ENCODE measurements at places on chromosomes 5 and 9. TPM values are rescaled to one million over a fixed set of nuclear protein-coding genes. Genes with fewer than 3 reads are reported as not detected.

GRCh38 chr9:87226896-87227295 lies 270.8 kb upstream of the DAPK1 start:
- H3K27ac ChIP-seq: no peak overlapping the region
- no peak for DNase-seq
- no peak overlapping the region for H3K4me3 ChIP-seq
- H3K36me3 ChIP-seq: no peaks in the 10 kb centered on the region
- H3K27me3 ChIP-seq: no peaks in the 10 kb centered on the region

DNA sequence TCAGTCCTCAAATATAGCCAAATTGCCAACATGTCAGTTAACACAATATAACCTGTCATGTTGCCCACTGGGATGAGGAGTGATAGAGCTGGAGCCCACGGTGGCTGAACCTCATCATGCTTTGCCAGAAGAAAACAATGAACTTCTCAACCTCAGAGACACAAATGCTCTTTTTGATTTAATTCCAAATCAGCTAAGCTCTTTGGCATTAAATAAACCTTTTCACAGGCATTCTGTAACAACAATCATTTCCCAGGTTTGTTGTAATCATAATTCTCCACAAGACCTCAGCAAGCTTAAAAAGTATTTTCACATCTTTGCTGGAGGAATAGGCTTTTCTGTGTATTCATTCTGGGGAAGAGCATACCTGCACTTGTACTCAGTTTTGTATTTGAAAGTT lies 830.9 kb downstream of the MAT2B start:
- no peaks in the 10 kb centered on the region for H3K4me1 ChIP-seq
- no peak for DNase-seq
- no peak overlapping the region for H3K4me3 ChIP-seq
- H3K27ac ChIP-seq: no peak overlapping the region
- no peaks in the 10 kb centered on the region for H3K36me3 ChIP-seq

- H3K27me3 ChIP-seq: no peaks in the 10 kb centered on the region
- no peak overlapping the region for H3K27ac ChIP-seq
- no peaks in the 10 kb centered on the region for H3K4me1 ChIP-seq
- H3K36me3 ChIP-seq: no peaks in the 10 kb centered on the region
- H3K4me3 ChIP-seq: no peak overlapping the region
These were observed 457.9 kb upstream of the PTGER4 start for GRCh38 chr5:40221796-40222195.

- H3K27me3 ChIP-seq: no peaks in the 10 kb centered on the region
- no peak for DNase-seq
- H3K4me3 ChIP-seq: no peak overlapping the region
- no peak overlapping the region for H3K27ac ChIP-seq
These were observed 65.9 kb downstream of the DMRTA1 start for GRCh38 chr9:22512495-22512894.

GRCh38 chr9:20331095-20331685 lies 291.1 kb downstream of the MLLT3 start:
- no peak for DNase-seq
- H3K27ac ChIP-seq: no peak overlapping the region
- H3K36me3 ChIP-seq: no peaks in the 10 kb centered on the region
- no peak overlapping the region for H3K4me3 ChIP-seq
- H3K4me1 ChIP-seq: no peaks in the 10 kb centered on the region

DNA sequence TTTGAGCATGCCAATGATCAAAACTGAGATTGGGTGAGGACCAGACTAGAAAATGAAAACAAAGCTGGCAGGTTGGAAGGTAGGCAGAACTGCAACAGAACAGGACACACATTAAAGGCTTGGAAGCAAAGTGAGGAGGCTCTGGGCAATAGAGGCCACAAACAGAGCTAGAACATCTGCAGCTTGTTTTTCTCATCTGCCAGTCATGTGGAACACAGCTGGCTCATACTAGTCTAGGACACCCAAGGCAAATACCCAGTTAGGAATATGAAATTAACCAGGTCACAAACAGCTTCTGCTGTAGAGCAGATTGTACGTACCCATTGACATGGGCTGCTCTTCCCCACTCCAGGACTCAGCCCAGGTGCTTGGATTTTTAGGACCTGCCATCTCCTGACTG lies 61.7 kb downstream of the SPEF2 start:
- H3K27ac ChIP-seq: no peak overlapping the region
- no peak overlapping the region for H3K4me3 ChIP-seq
- no peak for DNase-seq
- no peaks in the 10 kb centered on the region for H3K4me1 ChIP-seq
- no peaks in the 10 kb centered on the region for H3K36me3 ChIP-seq
- H3K27me3 ChIP-seq: no peaks in the 10 kb centered on the region

GRCh38 chr5:65359981-65360380 lies 121.7 kb downstream of the ADAMTS6 start:
- no peaks in the 10 kb centered on the region for H3K36me3 ChIP-seq
- H3K4me1 ChIP-seq: peaks cover 4% of the 10 kb centered on the region
- no peak for DNase-seq
- no peak overlapping the region for H3K27ac ChIP-seq
- no peak overlapping the region for H3K4me3 ChIP-seq
- H3K27me3 ChIP-seq: no peaks in the 10 kb centered on the region

GRCh38 chr5:117457656-117458055 lies 883.0 kb upstream of the SEMA6A start:
- no peak overlapping the region for H3K27ac ChIP-seq
- no peak for DNase-seq
- no peaks in the 10 kb centered on the region for H3K27me3 ChIP-seq
- no peaks in the 10 kb centered on the region for H3K36me3 ChIP-seq
- no peak overlapping the region for H3K4me3 ChIP-seq

DNA sequence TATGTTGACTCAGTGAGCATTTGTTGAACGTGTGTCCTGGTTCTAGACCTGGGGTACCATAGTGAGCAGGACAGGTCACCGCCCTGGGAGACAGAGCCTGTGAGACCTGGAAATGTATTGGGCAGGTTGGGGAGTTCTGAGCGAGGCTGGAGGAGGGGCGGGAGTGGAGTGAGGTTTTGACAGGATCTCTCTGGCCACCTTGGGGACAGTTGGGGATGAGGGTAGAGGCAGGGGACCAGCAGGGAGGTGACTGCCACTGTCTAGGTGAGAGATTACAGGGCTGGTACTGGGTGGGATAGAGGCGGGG lies 7.4 kb downstream of the WNK2 start:
- no peaks in the 10 kb centered on the region for H3K36me3 ChIP-seq
- DNase-seq: no peak
- H3K27me3 ChIP-seq: no peaks in the 10 kb centered on the region
- no peak overlapping the region for H3K4me3 ChIP-seq
- H3K27ac ChIP-seq: no peak overlapping the region
- peaks cover 62% of the 10 kb centered on the region for H3K4me1 ChIP-seq

GRCh38 chr5:130762031-130762430 lies 403.0 kb downstream of the HINT1 start:
- no peaks in the 10 kb centered on the region for H3K36me3 ChIP-seq
- H3K4me1 ChIP-seq: no peaks in the 10 kb centered on the region
- no peak for DNase-seq
- no peaks in the 10 kb centered on the region for H3K27me3 ChIP-seq
- H3K27ac ChIP-seq: no peak overlapping the region
- H3K4me3 ChIP-seq: no peak overlapping the region

DNA sequence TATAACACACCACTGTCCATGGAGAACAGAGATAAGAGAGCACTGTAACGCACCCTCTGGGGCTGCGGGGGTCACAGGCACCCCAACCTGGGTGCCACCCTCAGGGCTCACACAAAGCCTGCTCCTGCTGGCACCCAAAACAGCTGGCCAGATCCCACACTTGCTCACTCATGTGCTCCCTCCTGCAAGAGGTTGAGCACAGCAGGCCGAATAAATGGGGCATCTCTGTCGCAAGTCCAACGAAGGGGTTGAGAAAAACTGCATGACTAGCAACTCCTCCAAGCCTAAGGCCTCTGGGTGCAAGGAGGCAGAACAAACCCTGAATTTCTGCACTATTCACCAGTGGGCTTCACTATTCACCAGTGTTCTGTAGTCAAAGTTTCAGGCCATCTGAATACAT lies 80.3 kb downstream of the SECISBP2 start:
- H3K4me1 ChIP-seq: no peaks in the 10 kb centered on the region
- no peaks in the 10 kb centered on the region for H3K27me3 ChIP-seq
- H3K36me3 ChIP-seq: peaks cover 5% of the 10 kb centered on the region

DNA sequence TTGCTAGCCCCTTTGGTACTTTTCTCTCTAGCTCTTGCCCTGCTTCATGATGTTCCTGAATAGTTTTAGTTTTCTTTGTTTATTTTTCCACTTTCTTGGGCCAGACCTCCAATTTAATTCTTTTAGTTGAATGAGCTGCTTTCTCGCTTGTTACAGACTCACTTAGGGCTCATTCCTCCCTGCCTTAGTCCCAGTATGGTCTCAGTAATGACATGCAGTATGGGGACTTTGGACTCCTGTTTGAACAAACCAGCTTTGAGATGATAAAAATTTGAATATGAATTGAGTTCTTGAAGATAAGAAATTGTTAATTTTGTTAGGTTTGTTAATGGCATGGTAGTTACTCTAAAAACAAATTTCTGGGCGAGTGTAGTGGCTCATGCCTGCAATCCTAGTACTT lies 284.8 kb upstream of the DMRT1 start:
- no peaks in the 10 kb centered on the region for H3K27me3 ChIP-seq
- no peak overlapping the region for H3K27ac ChIP-seq
- DNase-seq: no peak

Gene DOLPP1
- total RNA-seq: 15.7 TPM

Gene PKD2L2
- not detected for total RNA-seq

Gene CATSPER3
- 4.1 TPM for total RNA-seq

Gene PCDHGC5
- 0.20 TPM for total RNA-seq

Gene FST
- total RNA-seq: 25.7 TPM

Gene TENT4A
- total RNA-seq: 70.3 TPM

Gene ECSCR
- 3.6 TPM for total RNA-seq

All from transverse colon (tissue), 4 donors.